ENCODE measurements at places on chromosomes 7 and 10.

DNA sequence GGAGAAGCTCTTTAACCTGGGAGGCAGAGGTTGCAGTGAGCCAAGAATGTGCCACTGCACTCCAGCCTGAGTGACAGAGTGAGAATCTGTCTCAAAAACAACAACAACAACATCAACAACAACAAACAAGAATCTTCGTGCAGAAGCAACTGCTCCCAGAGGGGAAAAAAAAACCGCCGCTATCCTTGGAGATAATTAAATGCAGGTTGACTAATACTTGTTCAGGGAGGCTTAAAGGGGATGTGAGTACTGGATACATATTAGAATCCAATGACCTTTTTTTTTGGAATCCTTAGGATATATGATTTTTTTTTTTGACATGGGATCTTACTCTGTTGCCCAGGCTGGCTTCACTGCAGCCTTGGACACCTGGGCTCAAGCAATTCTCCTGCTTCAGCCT, 89.6 kb upstream of the FAM171A1 start:
- no peak for DNase-seq

GRCh38 chr10:4316161-4316810, 509.7 kb upstream of the AKR1E2 start:
- peak; percentile 96 for DNase-seq

DNA sequence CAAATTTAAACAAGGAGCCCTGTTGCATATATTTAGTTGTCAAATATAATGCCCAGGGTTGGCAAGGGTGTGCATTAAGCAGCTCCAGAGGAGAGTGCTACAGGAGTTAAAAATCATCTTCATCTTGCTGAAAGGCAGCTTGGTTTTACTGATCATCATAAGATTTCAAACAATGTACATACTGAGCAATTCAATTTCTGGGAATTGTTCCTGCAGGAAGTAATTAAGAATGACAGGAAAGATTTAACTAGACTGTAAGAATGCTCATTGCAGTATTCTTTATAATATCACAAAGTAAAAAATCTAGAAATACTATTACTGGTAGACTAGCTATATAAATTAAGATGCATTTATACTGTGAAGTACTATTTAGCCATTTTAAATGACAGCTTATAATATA, 153.6 kb downstream of the DYNC1I1 start:
- no peak for DNase-seq

DNA sequence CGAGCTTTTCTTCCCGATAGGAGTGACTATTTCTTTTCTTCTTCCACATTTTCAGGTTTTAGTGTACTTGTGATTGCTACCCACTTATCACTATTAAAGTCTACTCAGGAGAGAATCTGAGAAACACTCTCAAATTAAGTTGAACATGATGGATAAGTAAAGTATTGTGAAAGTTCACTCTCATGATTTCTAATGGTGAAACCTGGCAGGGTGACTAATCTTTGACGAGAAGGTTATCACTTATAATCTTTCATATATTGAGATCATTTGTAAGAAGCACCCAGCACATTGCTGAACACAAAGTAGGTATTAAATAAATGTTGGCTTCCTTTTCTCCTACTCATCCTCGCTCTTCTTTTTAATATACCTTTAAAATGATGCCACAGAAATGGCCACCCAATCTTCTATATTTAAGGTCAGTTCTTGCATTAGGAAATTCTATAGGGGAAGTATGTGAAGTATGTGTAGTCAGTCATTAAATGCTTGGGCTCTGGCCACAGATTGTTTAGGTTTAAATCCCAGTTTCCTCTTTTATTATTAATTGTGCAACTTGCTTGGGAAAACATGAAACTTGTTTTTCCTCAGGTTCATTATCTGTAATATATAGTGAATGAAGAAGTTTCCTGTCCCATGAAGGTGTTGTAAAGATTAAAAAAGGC, 3.1 kb upstream of the CFTR start:
- DNase-seq = no peak

GRCh38 chr7:116030651-116031276, at the start of gene TFEC:
TFEC (minus strand) TSS chr7:116030763; CDS start chr7:115984441, 46,322 bp downstream.
- peak; percentile 20 for DNase-seq

GRCh38 chr7:96591900-96592676, 117.6 kb downstream of the SEM1 start:
- DNase-seq = no peak

DNA sequence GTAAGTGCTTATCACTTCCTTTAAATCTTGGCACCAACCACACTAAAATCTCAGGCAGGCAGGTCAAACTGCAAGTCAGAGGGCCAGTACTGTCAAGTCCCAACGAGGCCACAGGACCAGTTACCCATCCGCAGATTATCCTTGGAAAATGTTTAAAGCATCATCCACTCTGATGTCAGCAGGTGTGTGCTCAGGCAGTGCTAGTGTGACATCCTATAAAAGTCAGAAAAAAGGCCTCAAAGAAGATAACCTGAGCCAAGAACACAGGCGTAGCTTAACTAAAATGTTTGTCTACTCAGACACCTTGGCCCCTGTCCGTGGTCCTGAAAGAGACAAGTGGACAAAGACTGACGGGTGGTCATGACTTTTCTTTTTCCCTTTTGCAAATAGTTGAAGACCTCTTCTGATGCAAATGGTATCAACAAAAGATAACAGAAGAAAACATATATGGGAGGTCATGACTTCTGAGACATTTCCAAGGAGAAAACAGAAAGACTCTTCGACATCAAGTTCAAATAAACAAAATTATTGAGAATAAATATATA, 309.3 kb downstream of the KCNMA1 start:
- DNase-seq = peak; percentile 42

GRCh38 chr7:67900456-67900855, 903.8 kb downstream of the TYW1 start:
- DNase-seq = no peak

- no peak for DNase-seq
Measured at GRCh38 chr7:44914992-44915607, 29.8 kb upstream of the PURB start.

DNA sequence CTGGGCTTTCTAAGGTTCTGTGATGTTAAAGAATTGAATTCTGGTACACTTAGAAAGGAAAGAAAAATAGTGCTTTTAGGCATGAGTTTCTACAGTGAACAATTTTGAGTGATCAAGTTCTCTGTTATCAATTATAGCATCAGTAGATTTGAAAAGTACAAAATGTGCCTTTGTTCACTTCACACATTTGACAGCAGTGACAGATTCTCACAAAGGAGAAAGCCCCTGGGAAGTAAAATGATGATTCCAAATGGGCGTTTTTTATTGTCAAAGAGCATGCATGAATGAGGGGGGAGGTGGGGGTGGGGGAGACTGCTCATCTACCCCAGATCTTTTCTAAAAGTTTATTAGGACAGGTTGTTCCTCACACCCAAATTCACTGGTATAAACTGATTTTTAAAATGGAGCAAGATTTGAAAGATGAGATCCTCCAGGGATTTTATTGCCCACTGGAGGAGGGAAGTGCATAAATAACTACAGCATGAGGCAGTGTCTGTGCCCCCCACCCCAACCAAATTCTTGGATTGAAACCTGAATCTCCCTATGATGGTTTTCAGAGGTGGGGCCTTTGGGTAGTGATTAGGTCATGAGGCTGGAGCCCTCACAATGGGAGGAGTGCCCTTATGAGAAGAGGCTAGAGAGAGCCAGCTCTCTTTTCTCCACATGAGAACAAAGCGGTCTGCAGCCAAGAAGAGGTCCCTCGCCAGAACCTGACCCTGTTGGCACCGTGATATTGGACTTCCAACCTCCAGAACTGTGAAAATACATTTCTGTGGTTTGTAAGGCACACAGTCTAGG, 79.5 kb downstream of the AOAH start:
- DNase-seq = no peak

DNA sequence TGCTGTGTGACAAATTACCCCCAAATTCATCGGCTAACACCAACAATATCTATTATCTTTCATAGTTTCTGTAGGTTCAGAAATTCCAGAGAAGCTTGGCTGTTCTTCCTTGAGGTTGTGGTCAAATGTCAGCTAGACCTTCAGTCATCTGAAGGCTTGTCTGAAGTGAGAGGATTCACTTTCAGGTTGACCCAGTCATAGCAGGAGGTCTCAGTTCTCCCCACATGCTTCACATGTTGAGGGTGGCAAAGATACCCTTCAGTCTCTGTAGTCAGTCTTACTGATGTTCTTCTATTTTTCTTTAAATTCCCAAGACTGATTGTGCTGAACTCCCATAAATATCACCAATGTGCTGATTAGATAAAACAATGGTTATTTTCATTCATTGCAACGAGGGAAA, 1692.0 kb downstream of the REEP3 start:
- DNase-seq = no peak

- DNase-seq = no peak
Measured at GRCh38 chr7:21338728-21339164, 89.1 kb upstream of the SP4 start.

- DNase-seq = no peak
Measured at GRCh38 chr7:8263048-8263447, 1.1 kb upstream of the ICA1 start.

DNA sequence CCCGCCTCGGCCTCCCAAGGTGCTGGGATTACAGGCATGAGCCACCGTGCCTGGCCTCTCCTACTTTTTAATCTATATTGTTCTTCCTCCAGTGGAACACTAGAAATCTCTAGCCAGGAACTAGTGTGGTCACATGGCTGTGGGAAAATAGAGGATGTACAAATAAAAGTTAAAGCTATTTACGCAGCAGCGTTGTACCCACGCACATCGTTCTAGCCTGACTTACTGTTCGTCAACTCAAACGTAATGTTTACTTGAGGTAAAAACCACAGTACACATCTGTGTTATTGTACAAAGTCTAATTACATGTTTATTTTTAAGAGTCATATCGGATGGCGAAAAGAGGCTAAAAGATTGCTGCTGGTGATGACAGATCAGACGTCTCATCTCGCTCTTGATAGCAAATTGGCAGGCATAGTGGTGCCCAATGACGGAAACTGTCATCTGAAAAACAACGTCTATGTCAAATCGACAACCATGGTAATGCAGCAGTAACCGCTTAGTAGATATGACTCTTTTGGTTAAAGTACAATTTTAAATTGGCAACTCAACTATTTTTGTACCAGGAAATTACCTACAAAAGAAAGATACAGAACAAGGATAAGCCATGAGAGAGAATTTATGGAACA, 50.8 kb downstream of the ITGB8 start:
- DNase-seq = no peak

DNA sequence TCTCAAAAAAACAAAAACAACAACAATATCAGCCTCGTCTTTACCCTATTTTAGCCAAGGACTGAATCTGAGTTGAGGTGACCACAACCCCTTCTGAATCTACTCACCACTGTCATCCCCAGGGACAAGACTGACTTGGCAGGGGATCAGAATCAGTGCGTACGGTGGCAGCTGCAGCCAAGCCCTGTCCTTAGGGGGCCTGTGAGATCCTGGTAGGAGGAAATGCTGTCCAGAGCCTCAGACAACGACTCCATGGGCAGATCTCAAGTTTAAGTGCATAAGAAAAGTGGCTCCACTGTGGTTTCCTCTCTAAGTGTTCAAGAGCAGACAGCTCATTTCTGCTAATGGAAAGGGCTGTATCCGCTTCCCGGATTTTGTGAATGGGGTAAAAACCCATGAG, 22.4 kb upstream of the CYTH3 start:
- DNase-seq = no peak

GRCh38 chr10:103916254-103916653, 1.7 kb downstream of the STN1 start:
- DNase-seq = no peak

GRCh38 chr10:107425931-107426553, 261.5 kb upstream of the SORCS1 start:
- DNase-seq = no peak

DNA sequence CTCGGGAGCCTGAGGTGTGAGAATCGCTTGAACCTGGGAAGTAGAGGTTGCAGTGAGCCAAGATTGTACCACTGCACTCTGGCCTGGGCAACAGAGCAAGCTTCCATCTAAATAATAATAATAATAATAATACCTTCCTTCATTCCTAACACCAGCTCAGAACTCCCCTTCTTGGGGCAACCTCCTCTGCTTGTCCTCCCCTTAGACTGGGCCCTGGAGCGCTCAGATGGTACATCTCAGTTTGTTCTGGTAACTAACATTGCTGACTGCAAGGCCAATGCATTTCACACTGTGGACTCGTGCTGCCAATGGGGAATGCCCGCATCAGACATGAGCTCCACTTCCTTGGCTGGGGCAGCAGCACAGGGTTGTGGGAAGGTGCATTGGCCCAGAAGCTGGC, 77.6 kb downstream of the C10orf105 start:
- no peak for DNase-seq

GRCh38 chr7:138886501-138886917, 88.5 kb upstream of the ATP6V0A4 start:
- peak; percentile 82 for DNase-seq

GRCh38 chr7:125567686-125568085, 638.1 kb upstream of the POT1 start:
- no peak for DNase-seq

GRCh38 chr10:123847686-123848432, 43.7 kb downstream of the CPXM2 start:
- DNase-seq = peak; percentile 20

GRCh38 chr10:69972981-69973397, 79.7 kb upstream of the MACROH2A2 start:
- DNase-seq = peak; percentile 58

DNA sequence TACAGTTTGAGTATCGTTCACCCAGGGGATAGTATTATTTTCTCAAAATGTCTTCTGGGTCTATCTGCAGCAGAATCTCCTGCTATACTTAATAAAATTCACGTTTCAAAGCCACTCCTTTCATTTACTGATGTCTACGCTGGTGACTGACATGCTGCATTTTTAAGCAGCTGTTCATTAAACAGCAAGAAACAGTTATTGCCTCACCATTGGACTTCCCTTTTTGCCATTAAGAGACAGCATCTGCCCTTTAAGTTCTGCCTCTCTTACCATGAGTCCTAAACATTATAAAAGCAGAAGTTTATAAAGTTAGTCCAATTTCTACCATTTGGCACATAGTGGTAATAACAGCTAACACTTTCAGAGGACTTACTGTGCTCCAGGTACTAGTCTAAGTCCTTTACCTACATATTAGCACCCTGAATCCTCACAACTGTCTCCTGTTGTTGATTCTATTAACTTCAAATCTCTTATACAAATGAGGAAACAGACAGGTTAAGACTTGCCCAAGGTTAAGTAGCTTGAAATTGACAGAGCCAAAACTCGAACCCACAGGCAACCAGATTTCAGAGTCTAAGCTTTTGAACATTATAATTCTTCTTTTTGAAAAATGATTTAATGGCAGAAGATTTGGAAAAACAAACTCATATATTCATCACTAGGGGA, 169.5 kb downstream of the SNX13 start:
- no peak for DNase-seq

GRCh38 chr10:43781480-43782361, 133.0 kb upstream of the ZNF32 start:
- DNase-seq = peak; percentile 23

GRCh38 chr7:140928491-140929309, 4.0 kb upstream of the BRAF start:
- peak; percentile 15 for DNase-seq

DNA sequence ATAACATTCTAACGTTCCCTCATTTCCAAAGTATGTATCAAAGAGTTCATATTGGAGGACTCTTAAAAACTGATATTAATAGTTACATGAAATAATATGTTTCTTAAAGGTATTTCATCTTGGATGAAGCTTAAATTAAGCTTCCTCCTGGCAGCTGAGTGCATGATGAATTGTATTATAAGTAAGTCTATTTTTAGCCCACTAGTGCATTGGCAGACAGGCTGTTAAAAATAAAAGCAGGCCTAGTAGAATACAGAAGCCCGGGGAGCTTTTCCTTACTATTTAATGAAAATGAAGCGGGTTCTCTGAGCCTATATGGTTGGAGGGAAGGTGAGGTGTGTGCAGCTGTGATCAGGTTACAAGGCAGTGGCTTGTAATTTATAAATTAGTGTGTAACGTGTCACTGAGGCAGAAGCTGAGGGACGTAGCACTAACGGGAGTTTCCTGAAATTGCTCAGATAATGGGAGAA, 130.7 kb upstream of the KMT2E start:
- no peak for DNase-seq
